ENCODE measurements at places on chromosomes 6 and 20.

- DNase-seq = no peak
Measured at GRCh38 chr6:44730771-44731391, 343.4 kb downstream of the CDC5L start.

DNA sequence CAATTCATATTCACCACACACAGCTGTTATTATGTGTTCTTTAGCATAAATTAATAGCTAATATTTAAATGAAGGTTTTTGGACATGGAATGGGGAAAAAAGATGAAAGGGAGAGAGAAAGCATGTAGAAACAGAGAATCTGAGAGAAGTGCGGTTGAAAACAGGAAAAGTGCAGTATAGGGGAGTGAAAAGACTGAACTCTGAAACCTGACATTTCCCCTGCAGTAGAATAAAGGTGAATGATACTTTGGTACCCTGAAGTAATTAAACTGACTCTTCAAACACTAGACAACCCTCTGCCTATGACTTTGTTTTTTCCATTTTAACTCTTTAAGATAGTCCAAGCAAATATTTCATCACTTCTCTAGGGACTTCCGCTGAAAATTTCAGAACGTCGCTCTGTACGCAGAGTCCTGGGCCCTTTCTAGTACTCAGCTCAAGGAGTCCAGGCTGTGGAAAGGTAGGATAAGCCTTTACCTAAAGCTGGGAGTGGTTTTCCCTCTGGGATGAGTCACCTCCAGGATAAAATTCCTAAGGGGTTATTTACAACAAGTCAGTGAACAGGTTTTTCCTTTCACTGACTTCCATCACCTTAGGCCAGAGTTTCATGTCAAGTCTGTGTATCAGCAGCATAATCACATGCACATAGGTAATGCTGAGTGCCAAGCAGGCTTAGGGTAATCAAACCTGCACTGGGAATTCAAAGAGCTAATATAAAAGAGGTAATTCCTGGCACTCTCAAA lies 614.5 kb downstream of the PKHD1 start:
- no peak for DNase-seq

DNA sequence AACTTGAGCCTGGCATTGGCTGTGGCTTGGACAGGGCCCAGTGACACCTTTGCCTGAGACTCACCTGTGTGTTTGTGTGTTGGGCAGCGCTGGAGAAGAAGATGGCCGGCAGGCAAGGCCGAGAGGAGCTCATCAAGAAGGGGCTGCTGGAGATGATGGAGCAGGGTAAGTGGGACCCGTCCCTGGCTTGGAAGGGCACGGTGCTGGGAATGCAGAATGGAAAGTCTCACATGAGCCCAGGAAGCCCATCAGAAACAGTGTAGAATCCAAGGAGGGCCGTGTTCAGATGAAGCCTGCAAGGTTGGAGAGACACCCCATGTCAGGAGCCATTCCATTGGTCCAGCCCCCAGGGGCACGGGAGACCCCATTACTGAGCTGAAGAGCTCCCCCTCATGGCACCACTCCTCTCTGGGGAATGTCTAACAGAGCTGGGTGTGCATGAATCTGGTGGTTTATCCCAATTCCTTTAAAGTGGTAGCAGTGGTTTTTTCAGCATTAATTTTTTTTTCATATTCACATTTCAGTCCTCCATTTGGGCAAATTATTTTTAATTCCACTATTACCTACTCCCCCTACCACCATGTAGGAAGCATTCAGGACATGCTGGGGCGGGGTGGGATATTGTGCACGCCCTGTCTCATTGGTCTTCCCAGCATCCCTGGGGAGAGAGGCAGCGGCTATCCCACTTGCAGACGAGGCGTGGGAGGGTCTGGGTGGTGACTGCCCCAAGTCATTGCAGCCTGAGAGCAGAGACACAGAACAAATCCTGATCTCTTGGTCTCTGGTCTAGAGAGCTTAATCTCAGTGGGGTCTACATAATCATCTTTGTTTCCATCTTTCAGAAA lies 143.6 kb downstream of the PHACTR3 start:
- peak; percentile 54 for DNase-seq

DNA sequence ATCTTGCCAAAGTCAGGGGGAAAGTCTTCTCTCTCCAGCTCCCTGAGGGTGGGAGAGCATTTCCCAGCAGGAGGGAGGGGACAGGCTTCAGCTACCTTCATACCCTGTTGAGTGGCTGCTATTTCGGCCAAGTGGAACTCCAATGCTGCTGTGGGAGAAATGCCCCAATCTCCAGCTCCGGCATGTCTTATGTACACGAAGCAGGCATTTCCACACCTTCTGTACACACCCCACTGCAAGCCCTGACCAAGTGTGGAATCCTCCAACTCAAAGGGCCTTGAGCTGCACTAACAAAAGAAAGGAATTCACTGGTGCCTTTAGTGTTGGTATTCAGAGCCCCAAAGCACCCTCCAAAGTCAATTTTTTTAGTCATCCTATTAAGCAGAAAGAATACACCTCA lies 313.6 kb upstream of the NT5E start:
- no peak for DNase-seq

DNA sequence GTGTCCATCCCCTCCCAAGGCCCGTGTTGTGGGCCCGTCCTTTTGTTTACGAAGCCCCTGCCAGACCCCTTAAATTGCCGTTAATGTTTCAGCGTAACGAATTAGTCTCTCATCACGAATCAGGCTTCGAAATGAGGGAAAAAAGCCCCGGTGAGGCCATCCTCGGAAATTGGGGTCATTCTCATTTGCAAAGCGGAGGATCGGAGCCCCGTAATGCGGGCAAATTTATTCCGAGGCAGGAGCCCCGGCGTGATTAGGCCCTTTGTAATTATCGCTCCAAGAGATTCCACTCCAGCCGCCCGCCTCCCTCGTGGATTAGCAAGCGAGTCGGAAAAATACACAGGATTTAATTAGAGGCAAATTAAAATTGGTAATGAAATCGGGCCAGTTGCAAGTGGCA lies 44.9 kb upstream of the MDFI start:
- DNase-seq = no peak

DNA sequence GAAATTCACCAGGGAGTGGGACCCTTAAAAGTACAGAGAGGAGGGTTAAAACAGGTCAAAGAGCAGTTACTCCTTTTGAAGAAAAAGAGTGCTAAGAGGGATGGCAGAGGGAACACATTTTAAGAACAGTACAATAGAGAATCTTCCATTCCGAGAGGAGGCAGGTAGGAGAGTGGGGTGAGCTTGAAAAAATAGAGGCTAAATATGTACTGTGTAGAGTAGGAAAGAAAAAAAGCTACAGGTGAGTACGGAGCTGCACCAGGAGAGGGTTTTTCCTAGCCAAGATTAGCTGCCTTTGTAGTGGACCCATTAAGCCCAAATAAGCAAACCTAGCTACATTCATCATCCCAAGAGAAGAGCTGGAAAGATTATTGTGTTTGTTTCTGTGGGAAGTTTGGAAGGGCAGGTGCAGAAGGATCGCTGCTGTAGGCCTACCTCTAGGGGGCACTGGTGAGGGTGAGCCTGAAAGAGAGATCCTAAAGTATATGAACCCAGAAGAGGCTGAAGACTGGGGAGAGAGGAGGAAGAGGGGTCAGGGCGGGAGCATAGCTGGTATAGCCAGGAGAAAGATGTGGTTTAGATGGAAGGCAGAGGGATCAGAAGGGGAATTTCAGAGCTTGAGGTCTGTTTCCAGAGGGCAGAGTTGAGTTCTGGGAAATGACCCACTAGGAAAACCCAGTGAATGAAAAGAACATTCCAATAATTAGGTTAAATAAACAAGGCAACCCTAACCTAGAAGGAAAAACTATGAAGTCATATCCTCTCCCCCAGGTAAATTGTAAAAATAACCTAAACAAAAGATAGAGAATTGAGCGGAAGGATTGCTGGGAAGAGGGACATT lies 50.2 kb upstream of the HINT3 start:
- DNase-seq = peak; percentile 70

- DNase-seq = peak; percentile 83
Measured at GRCh38 chr6:151390851-151391470, 398 bp downstream of the ZBTB2 start.

DNA sequence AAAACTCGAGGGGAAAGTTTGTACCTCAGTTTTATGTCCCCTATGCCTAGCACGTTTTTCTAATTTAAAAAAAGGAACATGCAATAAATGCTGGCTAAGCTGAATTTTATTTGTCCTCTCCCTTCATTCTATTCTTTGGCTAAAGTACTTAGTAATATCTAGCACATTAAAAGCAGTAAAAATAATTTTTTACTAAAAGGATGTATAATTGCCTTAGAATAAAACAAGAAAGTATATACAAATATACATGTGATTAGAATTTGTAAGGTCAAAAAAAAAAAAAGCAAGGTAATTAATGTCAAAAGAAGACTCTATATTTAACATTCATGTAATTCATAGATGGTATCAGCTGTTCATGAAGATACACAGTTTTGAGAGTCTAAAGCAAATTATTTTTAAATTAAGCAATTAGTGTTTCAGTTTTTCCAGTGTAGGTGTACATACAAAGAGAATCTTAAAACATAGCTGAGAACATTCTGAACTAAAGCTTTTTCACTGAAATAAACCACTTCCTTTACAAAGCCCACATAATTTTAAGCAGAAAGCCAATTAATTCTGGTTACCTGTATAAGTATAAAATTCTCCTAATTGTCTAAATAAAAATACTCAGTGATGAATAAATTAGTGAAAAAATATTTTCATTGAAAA lies 32.4 kb downstream of the HBS1L start:
- no peak for DNase-seq

DNA sequence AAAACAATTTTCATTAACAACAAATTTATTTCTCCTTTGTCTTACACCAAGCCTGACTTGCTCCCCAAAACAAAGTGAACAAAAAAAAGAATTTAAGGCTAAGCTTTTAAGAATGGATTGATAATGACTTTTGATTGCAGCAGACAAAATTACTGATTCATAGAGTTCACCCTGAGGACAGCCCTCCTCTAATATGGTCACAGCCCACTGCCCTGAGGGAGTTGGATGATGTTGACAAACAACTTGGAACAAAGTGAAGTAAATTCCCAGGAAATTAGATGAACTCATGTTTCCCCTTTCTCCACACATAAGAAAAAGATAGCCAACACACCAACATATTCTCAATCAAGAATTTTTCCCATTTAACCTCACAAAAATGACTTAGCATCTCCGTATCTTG lies 7.7 kb upstream of the ISM1 start:
- no peak for DNase-seq

- no peak for DNase-seq
Measured at GRCh38 chr6:136520517-136520916, 29.7 kb downstream of the MAP7 start.

DNA sequence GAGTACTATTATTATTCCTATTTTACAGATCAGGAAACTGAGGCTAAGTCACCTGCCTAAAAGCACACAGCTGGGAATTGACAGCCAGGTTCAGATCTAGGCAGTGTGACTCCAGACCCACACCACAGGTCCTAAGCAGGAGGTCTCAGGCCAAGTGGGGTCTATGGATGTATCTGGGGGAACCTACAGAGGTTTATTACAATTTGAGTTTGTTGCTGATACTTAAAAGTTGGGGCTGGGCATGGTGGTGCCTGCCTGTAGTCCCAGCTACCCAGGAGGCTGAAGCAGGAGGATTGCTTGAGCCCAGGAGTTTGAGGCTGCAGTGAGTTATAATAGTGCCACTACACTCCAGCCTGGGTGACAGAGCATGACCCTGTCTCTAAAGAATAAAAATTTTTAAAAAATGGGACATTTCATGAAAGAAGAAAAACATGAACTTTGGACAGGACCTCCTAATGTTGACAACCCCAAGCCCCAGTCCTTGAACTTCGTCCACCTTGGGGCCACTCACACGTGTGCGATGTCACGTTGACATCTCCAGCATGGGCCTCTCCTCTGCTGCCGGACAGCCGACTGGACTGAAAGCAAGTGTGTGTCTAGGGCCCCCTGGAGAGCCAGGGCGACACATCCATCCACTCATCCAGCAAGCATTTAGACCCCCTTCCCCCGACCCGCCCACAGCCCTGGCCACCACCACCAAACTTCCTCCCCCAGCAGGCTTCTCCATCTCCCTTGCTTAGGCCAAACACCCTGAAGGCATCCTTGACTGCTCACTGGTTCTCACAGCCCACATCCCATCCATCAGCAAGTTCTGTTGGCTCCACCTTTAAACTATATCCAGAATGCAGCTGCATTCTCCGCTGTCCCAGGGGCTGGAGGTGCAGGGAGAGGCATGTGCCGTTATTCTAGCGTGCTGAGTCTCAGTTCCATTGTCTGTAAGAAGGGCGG lies 40.0 kb downstream of the NOL4L start:
- DNase-seq = peak; percentile 53

GRCh38 chr6:73983367-73983766 lies 287.4 kb downstream of the CD109 start:
- no peak for DNase-seq

- DNase-seq = no peak
Measured at GRCh38 chr6:10144772-10145171, 270.1 kb downstream of the TFAP2A start.

DNA sequence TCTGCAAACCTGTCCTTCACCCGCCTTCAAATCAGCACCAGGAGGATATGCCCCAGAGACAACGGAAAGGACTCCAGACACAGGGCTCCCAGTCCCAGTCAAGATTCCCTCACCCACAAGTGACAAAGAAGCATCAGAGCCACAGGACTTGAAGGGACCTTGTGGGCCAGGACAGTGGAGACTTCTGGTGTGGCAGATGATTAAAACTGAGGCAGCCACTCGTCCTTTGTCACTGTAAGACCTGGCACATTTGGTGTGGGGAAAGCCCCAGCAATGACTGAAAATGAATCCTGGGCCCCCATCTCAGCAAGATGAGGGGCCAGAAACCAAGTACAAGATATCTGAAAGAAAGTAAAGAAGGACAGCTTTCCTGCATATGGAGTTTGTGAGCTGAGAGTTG lies 15.6 kb upstream of the GMPR start:
- no peak for DNase-seq

GRCh38 chr6:147983581-147984366 lies 358.9 kb upstream of the SASH1 start:
- DNase-seq = no peak

DNA sequence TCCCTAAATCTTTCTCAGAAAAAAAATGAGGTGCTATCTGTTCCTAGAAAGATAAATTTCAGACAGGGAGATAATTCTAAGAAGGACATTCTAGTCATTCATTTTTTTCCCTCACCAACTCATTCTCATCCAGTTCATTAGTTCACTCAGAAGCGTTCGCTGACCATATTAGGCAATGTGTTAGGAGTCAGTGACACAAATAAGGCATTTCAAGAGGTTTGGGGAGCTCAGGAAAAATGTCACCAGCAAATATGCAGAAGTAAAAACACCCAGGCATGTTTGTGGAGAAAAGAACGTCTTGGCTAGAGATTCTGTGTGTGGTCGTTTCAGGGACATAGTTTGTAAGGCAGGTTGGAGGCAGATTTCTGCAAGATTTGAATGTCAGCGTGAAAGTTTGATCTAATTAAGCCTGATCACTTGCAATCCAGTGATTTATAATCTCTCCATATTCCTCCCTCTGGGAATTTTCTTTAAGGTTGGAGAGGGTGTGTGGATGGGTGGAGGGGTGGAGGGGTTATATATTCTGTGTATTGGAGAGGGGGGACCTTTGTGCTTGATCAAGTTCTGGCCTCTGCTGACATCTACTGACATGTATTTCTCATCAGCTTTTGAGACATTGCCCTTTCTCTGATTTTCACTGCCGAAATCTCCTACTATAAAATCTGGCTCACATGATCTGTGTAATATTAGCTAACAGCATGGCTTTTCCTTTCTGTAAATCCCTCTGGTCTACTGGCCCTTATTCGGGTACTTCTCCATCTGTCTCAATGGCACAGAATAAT lies 3.6 kb downstream of the MYCT1 start:
- DNase-seq = no peak
